ENCODE measurements at places on chromosomes 1 and 21.

DNA sequence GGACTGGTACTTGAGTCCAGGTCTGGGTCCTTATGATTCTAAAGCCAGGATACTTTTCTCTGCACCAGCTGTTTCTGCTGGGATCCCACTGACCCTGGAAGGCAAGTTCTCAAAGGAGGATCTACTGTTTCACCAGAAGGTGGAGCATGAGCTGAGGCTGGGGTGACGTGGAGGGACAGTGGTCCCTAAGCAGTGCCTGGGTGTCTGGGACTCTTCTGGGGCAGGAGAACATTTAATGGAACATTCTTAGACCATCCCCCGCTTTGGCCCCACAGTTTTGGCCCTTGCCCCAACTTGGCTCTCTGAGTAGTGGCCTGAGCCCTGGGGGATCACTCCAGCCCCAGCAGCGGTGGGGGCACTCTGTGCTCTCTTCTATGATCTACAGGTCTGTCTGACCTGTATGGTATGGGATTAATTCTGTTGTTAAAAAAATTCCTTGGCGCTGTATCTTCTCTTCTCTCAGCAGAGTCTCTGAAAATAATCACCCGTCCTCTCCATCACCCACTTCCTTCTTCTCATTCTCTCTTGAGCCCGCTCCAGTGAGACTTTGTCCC is 60.3 kb upstream of the CSF3R start:
- no peak for DNase-seq

DNA sequence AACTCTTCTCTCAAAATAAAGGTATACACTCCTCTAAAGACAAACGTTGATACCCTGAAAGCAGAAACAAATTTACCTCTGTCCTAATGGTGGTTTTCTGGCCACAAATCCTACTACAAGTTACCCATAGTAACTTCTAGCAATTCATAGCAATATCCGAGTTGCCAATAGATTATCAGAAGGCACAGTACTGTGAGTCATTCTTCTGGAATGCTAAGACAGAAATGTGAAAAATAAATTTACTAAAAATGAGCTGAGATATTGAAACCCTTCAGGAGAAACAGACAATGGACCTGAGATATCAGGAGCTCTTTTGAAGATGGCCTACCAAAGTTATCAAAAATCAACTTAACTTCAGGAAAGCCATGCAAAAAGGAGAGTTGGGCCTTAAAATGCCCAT is 715.0 kb upstream of the ADAMTS5 start:
- DNase-seq: no peak

GRCh38 chr1:23217421-23218115 is at the start of gene HTR1D:
TSS of gene HTR1D (minus strand) at chr1:23217502. CDS start at chr1:23194219, 23,283 bp downstream.
- DNase-seq: no peak

DNA sequence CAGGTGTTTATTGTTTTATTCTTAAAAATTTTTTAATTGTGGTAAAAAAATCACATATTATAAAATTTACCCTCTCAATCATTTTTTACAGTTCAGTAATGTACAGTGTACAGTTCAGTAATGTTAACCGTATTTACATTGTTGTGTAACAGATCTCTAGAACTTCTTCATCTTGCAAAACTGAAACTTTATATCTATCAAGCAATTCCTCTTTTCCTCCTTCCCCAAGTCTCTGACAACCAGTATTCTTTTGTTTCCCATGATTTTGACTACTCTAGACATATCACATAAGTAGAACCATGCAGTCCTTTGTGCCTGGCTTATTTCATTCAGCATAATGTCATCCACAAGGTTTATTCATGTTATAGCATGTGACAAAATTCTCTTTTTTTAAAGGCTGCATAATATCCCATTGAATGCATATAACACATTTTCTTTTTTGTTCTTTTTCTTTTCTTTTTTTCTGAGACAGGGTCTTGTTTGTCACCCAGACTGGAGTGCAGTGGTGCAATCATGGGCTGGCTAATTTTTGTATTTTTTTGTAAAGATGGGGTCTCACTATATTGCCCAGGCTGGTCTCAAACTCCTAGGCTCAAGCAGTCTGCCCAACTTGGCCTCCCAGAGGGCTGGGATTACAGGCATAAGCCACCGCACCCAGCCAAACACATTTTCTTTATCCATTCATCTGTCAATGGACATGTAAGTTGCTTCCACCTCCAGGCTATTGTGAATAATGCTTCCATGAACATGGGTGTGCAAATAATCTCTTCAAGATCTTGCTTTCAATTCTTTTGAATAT is 17.2 kb upstream of the RCSD1 start:
- no peak for DNase-seq

DNA sequence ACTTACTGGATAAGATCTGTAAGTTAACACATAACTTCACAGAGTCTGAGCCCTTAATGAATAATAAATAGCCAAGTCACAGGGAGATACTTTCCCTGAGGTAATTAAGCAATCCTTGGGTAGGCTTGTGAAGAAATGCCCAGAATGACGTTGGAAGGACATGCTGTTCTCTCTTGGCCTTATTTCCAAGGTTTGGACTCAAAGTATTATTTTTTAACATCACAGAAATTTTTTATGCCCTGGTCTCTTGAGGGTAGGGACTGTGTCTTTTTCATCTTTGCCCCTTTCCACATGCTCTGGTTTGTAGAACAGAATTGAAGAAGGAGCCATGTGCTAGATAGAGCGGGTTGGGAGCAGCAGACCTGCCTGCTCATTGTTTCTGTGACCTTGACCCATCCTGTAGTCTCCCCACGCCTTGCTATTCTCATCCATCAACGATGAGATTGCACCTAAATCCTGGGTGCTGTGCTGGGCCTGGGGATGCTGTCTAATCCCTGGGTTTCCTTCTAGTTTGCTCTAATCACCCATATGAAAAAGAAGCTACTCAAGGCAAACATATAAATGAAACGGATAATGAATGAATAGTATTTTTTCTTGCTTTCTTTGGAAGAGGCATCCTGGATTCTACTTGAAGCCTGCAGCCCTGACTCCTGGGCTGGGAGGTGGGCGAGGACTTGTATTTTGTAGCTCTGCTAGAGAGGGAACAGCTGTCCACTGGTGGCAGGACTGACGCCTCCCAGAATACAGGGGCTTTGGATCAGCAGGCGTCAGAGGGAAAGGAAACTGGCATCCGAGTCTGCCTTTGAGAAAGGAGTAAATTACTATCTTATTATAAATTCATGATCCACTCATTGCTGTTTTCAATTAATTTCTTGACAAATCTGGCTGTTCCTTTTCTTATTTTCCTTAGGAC is 17.5 kb upstream of the LAMTOR5 start:
- no peak for DNase-seq

DNA sequence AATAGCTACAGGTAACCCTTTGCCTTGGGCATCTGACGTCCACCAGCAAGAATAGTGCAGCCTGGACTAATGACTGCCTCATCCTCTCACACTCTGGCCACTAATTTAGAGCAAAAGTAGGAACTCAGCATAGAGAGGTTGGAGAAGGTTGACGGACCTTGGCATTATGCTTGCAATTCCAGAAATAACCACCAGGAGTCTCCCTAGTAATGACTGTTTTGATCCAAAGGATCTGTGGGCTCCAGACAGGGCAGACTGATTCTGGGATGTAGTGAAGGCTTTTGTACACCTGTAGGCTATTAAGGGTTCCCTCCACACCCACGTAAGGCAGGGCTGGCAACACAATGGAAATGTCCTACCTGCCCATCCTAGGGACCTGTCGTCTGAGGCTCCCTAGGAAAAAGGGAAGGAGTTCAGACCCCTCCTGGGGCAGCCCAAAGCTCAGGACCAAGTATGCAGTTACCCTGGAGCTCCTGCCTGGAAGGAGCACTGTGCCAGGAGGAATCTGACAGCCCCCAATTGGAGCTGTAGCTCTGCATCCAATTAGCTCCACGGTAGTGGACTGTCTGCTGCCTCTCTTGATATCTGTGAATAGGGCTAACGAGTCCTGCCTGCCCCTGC is 91.0 kb upstream of the TMEM51 start:
- DNase-seq: no peak

- DNase-seq: no peak
Measured at GRCh38 chr1:175521249-175522040, 221.9 kb downstream of the TNR start.

DNA sequence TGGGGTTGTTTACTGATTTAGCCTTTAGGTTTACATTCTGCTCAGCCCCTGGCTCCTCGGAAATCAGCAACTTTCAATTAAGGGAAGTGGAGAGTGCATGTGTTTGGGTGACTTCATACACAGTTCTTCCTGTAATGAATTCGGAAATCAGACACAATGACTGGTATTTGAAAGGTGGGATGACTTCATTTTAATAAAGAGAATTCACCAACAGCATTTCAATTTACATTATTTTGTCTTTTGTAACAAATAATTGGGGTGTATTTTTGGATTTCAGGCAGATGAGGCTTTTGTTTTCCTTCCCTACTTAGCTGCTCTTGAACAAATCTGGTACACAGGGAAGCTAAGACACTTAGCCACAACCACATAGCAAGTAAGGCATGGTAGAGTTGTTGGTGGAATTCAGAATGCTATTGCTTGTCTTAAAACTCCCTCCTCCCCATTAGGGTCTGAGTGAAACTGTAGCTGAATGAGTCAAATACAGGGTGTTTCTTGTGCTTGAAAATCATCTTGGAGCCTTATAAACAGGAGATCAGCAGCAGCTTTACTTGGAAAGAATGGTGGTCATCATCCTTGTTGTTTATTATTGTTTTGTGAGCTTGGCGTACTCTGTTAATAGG is 917 bp downstream of the STX12 start:
- no peak for DNase-seq

DNA sequence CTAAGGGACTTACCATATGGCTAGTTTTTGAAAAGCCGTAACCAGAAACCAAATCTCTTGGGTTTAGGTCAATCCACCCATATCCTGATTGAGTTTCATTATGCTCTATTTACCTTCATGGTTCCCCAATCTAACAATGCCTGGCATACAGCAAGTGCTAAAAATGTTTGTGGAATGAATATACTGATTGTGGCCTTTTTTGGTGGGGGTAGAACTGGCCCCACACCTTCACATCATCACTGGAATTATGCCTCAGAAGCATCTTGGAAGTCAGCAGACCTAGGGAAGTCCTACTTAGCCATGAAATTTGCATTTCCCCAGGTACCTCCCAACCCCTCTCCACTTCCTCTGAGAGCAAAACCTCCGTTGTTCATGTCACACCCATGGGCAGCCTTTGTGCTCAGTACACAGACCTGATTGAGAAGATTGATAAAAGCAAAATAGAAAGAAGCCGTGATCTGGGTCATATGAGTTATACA is 17.8 kb upstream of the SLAMF1 start:
- DNase-seq: no peak

DNA sequence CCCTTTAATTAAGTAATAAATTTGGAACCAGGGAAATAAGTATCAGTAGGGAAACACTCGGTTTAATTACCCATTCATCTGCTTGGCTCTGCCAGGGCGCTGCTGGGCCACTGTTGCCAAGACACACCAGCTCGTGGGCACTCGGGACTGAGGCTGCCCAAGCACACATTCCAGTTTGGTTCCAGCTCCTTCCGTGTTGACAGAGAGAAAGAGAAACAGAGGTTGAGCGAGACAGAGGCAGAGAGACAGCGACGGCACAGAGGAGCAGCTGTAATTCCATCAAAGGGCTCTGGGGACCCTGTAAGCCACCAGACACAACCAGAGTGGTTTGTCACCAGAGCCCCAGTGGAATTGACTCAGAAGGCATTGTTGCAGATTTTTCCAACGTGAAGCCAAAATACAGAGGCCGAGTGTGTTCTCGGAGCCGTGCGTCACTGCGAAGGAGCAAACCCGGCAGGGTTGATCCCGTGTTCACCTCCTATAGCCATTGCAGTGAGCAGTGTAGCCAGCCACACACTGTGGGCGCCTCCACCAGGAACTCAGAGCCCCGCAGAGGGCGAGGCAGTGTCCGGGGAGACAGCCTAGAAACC is 33.5 kb downstream of the SYF2 start:
- DNase-seq: no peak

DNA sequence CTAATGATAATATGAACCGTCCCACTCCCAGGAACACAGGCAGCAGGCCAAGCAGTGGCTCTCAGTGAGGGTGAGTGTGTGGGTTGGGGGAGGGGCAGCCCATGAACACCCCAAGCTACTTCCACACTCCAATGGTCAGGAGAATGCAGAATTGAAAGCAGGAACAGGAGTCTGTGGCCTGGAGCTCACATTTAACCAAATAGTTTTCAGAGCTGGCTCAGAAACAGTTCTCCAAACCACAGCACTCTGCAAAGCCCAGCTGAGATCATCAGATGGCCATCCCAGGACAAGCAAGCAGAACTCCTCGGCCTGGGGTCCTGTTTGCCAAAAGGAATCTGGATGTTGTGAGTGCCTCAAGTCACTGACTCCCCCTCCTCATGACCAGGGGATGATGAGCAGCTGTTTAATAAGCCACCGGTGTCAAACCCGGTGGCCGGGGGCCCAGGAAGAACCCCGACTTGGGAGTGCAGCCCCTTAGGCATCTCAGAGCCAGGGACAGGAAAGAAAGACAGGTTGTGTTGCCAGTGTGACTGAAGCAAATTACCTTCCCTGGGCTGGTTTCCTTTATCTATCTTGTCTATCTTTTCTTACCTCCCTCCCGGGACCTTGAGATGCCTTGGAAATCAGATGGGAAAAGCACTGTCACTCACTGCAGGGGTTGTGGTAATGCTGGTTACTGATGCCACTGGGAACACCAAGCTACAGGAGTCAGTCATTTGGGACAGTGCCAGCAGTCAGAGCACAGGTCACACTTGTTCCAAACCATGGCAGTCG is 20.4 kb downstream of the DEGS1 start:
- DNase-seq: no peak

DNA sequence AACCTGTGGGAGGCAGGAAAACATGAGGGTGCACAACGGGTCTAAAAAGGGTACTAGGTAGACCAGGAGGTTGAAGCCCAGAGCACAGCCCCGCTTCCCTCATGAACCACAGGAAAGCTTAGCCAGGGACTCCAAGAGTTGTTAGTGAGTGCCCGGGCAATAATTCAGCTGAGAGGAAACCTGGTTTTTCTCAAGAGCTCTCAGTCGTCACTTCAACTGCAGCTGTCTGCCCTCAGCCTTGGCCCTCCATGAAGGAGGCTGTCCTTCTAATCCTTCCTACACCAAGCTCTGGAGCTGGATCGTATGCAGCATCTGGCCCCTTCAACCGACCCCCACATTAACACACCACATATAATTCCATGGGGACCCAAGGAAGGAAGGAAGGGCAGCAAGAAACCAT is 77.0 kb upstream of the BACE2 start:
- no peak for DNase-seq

- no peak for DNase-seq
Measured at GRCh38 chr1:232306269-232306961, 323.5 kb downstream of the SIPA1L2 start.

GRCh38 chr1:16175610-16176553 is 20.0 kb upstream of the EPHA2 start:
- DNase-seq: peak; percentile 30

- DNase-seq: no peak
Measured at GRCh38 chr1:192940658-192941057, 118.5 kb downstream of the UCHL5 start.

GRCh38 chr21:41142051-41142795 is 25.7 kb upstream of the BACE2 start:
- DNase-seq: no peak

- DNase-seq: no peak
Measured at GRCh38 chr1:162316187-162316586, 60.5 kb downstream of the SPATA46 start.

DNA sequence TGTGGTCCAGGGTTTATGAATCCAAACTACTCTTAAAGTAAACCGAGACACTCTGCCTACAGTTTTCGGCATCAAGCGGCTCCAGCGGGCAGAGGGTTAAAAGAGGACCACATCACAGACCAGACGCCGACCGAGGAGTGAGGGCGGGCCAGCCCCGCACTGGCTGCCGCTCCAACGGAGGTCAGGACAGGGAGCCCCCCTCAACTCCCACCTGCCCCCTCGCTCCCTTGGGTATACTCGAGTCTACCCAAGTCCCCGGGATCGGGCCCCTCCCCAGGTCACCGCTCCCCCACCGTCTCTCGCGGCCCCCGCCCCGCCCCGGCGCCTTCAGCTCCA is 312 bp downstream of the ARNT start:
- DNase-seq: peak; percentile 14
